ENCODE measurements at places on chromosomes 12 and 14.

DNA sequence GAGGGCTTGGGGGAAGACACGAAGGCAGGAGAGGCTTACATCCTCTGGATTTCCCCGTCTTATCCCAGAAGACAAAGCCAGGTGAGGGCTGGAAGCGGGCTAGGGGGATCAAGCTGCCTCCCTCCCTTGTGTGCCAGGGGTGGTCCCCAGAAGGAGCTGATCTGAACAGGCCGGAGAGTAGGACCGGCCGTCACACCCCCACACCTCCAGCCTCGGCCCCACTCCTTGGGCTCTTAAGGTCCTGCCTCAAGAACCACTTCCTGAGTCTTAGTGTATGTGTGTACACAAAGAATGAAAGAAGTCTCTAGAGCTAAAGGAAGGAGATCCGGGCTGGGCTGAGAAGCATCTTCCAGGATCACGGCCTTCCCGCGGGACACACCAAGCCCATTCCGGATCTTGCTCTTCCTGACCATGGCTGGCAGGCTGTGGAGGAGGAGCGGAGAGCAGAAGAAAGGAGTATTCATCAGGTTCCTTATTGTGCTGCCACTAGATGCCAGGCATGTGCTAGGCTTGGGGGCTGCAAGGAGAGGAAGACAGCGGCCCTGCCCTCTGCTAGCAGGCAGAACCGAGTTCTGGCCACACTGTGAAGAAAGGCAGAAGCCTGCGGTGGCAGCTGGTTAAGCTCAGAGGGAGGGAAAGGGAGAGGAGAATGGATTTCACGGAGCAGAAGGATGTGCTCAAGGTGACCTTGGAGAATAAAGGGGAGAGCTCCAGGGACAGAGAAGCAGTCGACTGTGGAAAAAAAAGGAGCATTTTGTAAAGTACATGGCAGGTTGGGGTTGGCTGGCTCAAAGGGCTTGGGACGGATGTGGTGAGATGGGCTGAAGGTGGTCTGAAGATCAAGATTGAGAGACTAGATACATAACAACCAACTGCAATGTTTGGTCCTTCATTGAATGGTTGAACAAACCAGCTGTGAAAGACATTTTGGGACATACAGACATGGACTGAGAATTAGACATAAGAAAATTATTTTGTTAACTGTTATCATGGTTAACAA, 1.3 kb upstream of the CD63 start:
- DNase-seq = no peak

GRCh38 chr14:102040153-102040552, 46.7 kb downstream of the HSP90AA1 start:
- no peak for DNase-seq

- DNase-seq = no peak
Observed at GRCh38 chr12:119005913-119006312, 24.6 kb downstream of the SRRM4 start.

DNA sequence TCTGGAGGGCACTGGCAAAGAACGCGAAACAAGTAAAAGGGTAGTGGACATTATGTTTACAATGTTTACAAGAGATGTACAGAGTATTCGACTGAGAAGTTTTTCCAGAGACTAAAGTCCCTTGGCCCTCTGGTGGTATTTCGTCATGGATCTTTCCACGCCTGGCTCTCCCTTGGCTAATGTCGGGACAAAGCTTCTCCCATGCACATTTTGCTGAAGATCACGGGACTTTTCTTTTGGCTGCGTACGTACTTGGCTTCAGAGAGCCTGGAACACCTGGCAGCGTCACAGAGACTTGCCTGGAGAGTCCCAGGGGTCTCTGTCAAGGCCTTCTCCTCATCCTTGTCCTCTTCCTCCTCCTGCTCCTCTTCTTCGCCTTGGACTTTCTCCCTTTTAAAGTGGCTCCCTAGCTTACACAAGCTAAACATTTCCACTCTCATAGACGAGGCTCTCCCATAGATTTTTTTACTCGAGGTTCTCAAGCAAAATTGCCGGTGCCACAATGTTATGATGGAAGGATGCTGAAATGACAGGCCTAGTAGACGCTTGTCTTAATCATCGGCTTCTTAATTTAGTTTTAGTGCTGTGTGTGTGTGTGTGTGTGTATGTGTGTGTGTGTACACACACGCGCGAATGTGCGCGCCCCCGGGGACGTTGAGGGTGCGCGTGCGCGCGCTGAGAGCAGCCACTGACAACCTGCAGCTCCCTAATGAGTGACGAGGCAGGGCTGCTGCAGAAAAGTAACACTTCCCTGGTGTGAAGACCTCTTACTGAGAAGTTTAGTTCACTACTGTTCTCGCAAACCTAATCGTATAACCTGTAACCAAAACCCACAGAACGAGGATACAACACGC, 4.9 kb upstream of the FOXG1 start:
- no peak for DNase-seq

GRCh38 chr14:34110531-34110930, 159.7 kb upstream of the EGLN3 start:
- DNase-seq = no peak
